ENCODE measurements at places on chromosomes 11 and 22.
A peak's percentile ranks its signal among the peaks of the same experiment; 100 is the strongest.

GRCh38 chr11:18566406-18566805, 22.1 kb downstream of the UEVLD start:
- DNase-seq = no peak
- H3K27me3 ChIP-seq = no peaks in the 10 kb centered on the region
- no peak overlapping the region for H3K27ac ChIP-seq
- no peak overlapping the region for H3K4me3 ChIP-seq
- H3K36me3 ChIP-seq = peaks cover 53% of the 10 kb centered on the region

- H3K27me3 ChIP-seq = no peaks in the 10 kb centered on the region
- H3K4me1 ChIP-seq = no peaks in the 10 kb centered on the region
- no peak overlapping the region for H3K4me3 ChIP-seq
- H3K27ac ChIP-seq = no peak overlapping the region
- H3K36me3 ChIP-seq = peaks cover 37% of the 10 kb centered on the region
- DNase-seq = no peak
Observed at GRCh38 chr22:37771081-37771480, 36.7 kb upstream of the GCAT start.

DNA sequence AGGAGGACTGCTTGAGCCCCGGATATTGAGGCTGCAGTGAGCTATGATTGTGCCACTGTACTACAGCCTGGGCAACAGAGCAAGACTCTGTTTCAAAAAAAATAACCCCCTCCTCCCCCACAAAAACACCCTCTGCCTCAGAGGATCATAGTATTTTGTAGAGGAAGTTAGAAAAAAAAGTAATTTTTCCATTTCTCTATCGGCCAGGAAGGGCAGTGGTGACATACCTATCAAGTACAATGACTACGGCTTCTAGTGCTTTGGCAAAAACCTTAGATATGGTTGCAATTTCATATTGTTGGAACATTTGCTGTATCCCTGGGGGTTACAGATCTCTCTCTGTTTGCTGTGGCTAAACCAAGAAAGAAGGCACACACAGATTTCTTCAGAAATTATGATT, 28.9 kb downstream of the C2CD3 start:
- DNase-seq = no peak
- H3K4me3 ChIP-seq = no peak overlapping the region
- H3K36me3 ChIP-seq = peaks cover 34% of the 10 kb centered on the region
- no peaks in the 10 kb centered on the region for H3K4me1 ChIP-seq
- no peak overlapping the region for H3K27ac ChIP-seq
- H3K27me3 ChIP-seq = no peaks in the 10 kb centered on the region

DNA sequence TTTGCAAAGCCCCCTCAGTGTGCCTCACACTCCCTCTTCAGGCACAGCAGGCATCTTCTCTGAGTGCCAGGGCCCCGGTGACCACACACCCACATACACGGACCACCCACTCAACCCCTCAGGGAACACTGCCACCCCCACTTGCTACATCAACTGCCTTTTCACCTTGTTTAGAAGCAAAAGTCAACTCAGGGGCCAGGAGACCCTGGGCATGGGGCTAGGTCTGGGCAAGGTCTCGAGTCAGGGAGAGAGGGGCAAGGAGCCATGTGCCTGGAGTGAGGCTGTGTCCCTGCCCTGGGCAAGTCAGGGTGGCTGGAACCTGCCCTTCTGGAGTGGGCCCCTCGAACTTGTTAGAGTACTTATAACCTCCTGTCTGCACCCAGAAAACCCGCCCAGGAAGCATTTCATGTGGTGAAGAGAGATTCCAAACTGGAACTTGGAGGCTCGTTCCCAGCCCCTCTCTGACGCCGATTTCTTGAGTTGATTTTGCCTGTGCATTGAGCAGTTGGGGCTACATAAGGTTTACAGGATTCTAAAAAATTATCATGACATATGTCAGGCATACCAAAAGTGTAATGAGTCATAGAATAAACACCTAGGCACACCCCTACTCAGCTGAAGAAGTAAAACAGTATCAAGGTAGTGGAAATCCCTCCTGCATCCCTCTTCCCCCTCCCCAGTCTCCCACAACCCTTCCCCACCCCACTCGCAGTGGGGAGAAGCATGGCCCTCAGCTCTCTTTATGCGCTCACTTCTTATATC, 74.3 kb downstream of the MYEOV start:
- H3K4me1 ChIP-seq = no peaks in the 10 kb centered on the region
- H3K36me3 ChIP-seq = no peaks in the 10 kb centered on the region
- no peaks in the 10 kb centered on the region for H3K27me3 ChIP-seq
- DNase-seq = peak; percentile 14

- DNase-seq = no peak
- H3K36me3 ChIP-seq = no peaks in the 10 kb centered on the region
- no peak overlapping the region for H3K4me3 ChIP-seq
- no peak overlapping the region for H3K27ac ChIP-seq
- H3K27me3 ChIP-seq = no peaks in the 10 kb centered on the region
Observed at GRCh38 chr11:28763876-28764275, 655.7 kb downstream of the METTL15 start.

DNA sequence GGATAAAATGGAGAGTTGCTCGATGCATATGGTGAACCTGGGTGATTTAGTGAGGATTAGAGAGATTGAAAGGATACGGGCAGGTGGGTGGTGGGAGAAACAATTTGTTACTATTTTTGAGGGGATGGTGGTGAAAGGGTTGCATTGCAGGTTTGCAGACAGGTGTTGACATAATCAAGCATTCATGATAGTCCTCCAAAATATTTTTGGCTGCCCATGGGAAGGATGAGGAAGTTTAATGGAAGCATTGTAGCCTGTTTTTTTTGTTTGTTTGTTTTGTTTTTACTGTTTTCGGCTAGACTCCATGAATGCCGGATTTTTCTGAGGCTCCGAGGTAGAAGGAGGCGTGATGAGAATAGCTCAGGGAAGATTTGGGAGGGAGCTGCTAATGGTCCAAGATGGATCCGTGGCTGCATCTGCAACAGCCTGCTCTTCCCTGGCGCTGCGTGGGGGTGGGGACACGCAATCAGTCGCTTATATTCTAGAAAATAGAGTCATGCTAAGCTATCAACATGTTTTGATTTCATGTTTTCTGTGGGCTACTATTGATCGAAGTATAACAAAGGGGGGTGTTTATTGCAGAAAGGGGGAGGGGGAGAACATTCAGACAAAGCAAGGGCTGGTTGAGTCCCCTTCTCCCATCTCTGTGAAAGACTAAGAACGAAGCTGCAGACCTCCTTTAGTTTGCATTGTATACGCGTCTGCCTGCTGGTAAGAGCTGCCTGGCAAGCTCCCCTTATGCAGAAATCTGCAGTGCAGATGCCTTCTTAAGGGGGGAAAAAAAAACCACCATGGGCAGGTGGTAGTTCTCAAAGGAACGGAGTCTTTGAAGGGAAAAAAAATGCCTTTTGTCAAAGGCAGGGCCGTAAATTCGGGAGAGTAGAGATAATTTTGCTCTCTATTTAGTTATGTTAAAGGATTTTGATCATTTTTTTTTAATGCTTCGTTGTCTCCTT, 1.0 kb downstream of the RTN3 start:
- DNase-seq = no peak
- peaks cover 38% of the 10 kb centered on the region for H3K4me1 ChIP-seq
- H3K27me3 ChIP-seq = no peaks in the 10 kb centered on the region
- peak overlapping the region; percentile 88 for H3K27ac ChIP-seq

DNA sequence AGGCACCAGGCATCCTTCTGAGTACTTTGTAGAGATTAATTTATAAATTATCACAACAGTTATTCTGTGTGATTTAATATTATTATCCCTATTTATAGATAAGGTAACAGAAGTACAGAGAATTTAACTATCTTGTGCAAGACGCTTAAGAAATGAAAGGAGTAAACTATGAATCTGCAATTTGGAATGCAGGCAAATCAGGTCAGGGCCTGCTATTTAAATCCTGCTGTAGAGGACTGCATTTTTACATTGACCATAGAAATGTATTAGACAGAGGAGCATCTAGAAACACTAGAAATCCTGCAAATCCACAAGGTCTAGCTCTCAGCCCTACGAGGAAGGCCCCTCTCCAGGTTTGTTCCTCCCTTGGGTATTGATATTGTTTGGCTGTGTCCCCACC, 336.2 kb downstream of the ETS1 start:
- no peak overlapping the region for H3K4me3 ChIP-seq
- H3K27me3 ChIP-seq = no peaks in the 10 kb centered on the region
- H3K4me1 ChIP-seq = no peaks in the 10 kb centered on the region
- no peaks in the 10 kb centered on the region for H3K36me3 ChIP-seq

DNA sequence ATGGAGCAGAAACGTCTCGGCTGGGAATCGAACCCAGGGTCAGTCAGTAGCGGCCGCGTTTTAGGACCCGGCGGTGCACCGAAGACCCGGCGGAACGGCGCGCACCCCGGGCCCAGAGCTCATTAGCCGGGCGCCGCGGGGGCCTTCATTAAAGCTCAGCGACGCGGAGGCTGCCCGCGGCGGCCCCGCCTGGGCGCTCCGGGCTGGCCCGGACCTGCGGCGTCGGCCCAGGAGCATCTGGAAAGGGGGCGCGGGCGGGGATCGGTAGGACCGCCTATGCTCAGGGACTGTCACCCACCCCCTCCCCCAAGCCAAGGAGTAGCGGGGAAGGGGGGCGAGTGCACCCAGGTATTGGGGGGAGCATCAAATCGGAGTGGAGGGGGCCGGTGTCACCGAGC, 52.2 kb downstream of the CYTH4 start:
- no peak for DNase-seq
- H3K4me3 ChIP-seq = peak overlapping the region; percentile 15
- no peak overlapping the region for H3K27ac ChIP-seq
- no peaks in the 10 kb centered on the region for H3K36me3 ChIP-seq

- no peak overlapping the region for H3K27ac ChIP-seq
- peaks cover 19% of the 10 kb centered on the region for H3K27me3 ChIP-seq
- H3K4me1 ChIP-seq = no peaks in the 10 kb centered on the region
- DNase-seq = no peak
Observed at GRCh38 chr11:35571696-35572095, 46.3 kb upstream of the PAMR1 start.

DNA sequence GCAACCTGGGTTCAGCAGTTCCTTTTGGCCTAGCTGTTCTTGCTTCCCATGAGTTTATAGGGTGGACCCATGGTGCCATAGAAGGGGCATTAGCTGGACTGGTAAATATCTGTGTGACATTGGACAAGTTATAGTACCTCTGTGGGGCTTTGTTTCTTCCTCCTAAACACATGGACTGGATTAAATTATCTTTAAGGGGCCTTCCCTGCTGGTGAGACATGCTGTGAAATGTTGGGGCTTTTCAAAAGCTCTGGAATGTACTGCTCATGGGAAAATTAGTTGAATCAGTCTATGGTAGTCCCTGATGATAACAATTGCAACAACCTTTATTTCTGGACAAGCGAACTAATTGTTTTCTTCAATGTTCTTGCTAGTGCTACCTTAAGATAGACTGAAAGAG, 276.2 kb downstream of the BLID start:
- H3K4me3 ChIP-seq = no peak overlapping the region
- no peaks in the 10 kb centered on the region for H3K27me3 ChIP-seq
- no peaks in the 10 kb centered on the region for H3K4me1 ChIP-seq

Measured in activated T-cell treated with anti-CD3 and anti-CD28 coated beads, Interleukin-2, amount 50 U/mL, for 24 hours (primary cell).